ENCODE measurements at places on chromosomes 3 and 15.
A peak's percentile ranks its signal among the peaks of the same experiment; 100 is the strongest.

- no peak for DNase-seq
Observed at GRCh38 chr15:36160351-36160750, 419.1 kb upstream of the CDIN1 start.

DNA sequence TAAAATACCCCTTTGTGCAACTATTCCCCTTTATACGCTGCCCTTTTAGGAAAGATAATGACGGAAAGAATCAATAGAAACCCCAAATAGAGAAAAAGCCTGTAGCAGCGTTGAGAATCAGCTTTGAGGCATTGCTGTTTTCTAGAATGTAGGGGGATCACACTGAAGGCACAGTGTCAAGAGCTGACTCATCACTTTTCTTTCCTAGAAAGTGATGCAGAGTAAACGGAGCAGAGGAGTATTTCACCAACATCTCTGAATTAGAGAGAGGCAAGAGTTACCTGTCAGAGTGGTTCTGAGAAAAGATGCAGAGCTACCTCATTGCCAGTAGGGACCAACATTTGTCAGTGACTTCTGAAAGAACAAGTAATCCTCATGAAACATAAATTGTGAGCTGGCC is 269.8 kb upstream of the TMC3 start:
- DNase-seq, result no peak

DNA sequence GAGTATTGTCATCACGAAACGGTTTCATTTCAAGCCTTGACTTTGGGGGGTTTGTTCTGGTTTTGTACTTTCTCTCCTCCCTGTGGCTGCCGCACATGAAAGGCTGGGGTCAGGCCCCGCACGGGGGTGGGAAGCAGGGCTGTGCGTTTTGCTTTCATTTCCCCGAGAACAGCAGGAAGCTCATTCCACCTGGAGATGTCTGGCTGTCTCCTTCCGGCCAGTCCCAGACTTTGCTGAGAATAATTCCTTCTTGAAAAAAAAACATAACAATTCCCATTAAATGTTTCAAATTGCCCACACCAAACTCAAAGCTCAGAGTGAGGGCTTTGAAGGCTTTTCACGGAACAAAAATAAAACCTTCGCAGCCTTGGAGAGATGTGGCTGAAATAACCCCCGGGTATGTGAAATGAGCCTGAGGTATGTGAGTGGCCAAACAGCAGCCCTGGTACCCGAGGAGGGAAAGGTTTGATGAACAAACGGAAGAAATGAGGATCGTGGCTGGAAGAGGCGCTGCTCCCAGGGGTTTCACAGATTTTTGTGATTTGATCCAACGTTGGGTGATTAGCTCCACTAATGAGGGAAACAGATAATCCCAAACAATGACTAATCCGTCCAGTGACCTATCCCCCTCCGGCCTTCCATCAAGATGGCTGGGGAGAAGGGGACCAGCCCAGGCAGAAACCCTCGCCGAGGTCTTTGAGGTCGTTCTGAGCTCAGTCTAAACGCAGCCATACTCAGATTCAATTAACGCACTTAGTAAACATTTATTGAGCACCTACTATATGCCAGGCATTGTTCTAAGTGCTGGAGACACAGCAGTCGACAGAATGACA is 126.9 kb upstream of the MEF2A start:
- DNase-seq, result peak; percentile 18

GRCh38 chr3:170726976-170727661 is 141.2 kb upstream of the SLC7A14 start:
- peak; percentile 80 for DNase-seq

DNA sequence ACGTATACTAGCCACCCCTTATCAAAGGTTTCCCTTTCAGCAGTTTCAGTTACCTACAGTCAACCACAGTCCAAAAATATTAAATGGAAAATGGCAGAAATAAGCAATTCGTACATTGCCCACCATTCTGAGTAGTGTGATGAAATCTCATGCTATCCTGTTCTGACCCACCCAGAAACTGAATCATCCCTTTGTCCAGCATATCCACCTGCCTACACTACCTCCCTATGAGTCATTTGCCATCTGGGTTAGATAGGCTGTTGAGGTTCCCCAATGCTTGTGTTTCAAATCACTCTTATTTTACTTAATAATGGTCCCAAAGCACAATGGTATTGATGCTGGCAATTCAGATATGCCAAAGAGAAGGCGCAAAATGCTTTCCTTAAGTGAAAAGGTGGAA is 15.3 kb upstream of the PHC3 start:
- DNase-seq, result no peak

DNA sequence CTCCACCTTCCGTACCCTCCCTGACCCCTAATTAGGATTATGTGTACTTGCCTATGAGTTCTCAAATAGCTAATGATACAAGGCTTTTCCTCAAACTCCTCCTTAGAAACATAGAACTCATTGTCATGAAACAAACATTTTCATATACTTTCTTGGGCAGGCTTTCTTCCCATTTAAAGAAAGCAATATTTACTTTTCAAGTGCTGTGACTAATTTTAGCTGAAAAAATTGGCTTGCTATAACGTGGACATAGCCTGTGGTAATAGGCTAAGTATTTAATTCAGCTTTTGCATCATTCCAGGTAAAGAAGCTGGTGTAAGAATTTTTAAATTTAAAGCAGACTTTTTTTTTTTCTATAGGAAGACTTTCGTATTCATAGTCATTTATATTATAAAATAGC is 208.7 kb downstream of the SOX2 start:
- DNase-seq, result no peak

DNA sequence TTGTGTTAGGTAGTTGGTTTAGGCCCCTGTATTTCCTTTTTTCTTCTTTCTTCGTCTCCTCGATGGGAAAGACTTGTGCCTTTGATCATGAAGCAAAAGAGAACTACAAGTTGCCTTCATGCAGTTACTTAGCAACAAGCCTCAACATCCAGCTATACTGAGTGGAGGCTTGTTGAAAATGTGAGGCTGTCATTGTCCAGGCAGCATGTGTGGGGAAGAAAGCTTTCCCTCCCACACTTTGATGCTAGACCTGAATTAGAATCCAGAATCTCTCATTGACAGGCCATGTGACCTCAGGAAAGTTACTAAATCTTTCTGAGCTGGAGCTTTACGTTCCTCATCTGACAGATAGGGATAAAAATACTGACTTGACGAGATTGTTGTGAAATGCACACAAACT is 23.7 kb downstream of the IFT122 start:
- DNase-seq, result no peak

DNA sequence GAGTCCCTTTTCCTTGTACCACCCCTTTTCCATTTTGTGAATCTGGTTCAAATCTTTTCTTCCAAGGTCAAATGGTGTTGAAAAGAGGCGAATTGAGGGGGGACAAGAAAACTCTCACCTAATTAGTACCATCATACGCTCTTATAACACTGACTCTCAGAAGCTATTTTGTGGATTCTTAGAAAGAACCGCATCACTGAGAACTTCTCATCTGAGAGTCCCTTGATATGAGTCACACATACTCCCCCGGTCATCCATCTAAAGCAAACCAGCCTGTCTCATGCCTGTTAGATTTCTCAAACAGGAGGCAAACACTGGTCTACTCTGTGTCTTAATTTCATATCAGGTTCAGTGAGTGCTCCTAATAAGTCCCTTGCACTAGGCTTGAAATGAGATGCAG is 76.5 kb upstream of the SPRED1 start:
- peak; percentile 78 for DNase-seq

DNA sequence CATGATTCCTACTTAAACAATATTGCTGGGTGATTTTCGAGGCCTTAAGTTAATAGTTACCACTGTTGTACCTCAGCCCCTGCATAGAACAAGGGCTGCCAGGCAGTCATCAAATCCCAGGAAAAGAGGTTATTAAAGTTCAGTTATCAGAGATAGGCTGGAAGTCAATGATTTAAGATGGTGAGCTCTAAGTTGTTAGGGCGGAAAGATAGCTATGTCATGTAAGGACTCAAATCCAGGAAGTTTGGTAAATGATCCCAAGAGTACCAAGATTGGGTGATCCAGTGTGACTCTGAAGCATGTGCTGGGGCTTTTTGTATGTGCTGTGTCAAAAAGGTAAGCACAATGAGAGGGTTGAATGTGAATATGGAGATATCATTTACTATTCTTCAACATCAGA is 287.9 kb downstream of the NLGN1 start:
- no peak for DNase-seq

GRCh38 chr3:9542182-9542581 is 11.4 kb downstream of the LHFPL4 start:
- DNase-seq, result no peak

GRCh38 chr3:64268926-64269325 is 43.7 kb upstream of the PRICKLE2 start:
- DNase-seq, result no peak

DNA sequence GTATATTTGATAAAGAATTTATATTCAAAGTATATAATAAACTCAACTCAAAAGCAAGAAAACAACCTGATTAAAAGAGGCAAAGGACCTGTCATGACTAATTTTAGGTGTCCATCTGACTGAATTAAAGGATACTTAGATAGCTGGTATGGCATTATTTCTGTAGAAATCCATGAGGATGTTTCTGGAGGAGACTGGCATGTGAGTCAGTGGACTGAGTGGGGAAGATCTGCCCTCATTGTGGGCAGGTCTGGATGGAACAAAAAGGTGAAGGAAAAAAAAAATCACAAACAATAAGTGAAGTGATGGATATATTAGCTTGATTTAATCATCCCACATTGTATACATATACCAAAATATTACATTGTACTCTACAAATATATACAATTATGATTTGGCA is 16.6 kb downstream of the ANKRD28 start:
- DNase-seq, result no peak

- peak; percentile 2 for DNase-seq
Observed at GRCh38 chr3:10693457-10693856, 122.6 kb upstream of the SLC6A11 start.

DNA sequence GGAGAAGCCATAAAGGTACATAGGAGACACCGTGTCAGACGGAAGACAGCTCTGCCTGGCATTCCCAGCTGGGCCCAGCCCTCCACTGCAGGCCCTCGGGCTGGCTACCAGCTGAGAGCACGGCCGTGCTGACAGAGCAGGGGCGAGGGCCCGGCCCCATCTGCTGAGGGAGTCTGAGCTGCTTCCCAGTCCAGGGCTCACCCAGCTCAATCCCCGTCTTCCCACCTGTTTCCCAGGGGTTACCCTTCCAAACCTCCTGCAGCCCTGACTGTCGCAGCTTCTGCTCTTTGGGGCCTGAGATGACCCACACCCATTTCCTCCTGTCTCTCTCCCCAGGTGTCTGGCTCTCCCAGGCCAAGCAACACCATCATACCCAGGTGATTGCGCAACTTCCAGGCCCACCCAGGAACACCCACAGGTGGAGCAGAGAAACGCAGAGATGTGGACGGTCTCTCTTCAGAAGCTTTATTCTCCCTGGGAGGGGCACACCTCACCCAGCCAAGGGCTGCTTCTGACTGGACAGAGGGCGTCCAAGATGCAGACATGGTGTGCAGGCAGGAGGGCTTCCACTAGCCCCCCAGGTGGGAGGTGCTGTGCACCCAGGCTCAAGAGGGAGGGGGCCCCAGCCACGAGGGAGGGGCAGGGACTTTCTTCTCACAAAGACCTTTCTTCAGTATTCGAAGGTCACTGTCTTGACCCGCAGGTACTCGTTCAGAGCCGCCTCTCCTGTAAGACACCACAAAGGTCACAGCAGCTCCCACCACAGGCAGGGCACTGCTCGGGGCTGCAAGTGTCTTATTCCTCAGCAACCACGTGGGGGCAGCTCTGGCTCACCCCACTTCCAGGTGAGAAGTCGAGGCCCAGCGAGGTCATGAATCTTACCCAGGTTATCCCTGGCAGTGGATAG is 19.4 kb upstream of the SLC41A3 start:
- DNase-seq, result no peak

GRCh38 chr3:32551087-32551486 is 19.6 kb downstream of the DYNC1LI1 start:
- no peak for DNase-seq

DNA sequence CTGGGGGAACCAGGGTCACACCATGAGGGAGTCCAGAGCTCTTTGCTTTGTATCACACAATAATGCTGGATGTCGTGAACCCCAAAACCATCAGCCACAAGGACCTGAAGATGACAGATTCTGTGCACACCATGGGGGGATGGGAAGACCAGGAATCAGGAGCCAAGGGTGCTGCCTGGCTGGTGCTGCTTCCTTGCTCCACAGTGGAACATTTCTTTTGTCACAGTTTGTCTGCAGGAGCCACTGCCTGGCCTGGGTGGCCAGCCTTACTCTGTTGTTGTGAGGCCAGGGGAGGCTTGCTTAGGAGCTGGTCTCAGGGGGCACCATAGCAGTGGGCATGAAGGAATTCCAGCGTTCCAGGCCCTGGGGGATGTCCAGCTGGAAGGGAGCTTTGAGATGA is 6.5 kb upstream of the TGM5 start:
- no peak for DNase-seq

DNA sequence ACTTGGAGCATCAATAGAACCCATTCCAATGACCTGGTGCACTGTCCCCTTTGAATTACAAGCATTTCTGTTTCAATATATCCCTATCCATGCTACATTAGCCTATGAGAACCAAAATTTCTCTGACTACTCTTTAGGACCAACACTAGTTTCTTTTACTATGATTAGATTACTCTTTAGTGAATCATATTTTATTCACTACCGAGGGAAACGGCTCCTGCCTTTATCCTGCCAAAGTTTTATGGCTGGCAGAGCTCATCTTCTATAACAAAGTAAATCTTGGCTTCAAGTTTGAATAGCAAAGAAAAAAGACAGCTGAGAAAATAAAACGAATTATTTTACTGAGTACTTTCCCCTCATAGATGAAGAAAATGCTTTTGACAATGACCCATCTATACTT is 120.9 kb downstream of the SLC9A9 start:
- DNase-seq, result no peak

GRCh38 chr3:69033470-69033869 is 18.7 kb downstream of the TMF1 start:
- DNase-seq, result no peak

GRCh38 chr3:31361371-31362273 is 171.1 kb upstream of the STT3B start:
- peak; percentile 49 for DNase-seq
